ENCODE measurements at places on chromosomes 4 and X.

- no peak for DNase-seq
These were observed 1757.8 kb upstream of the TENM3 start for GRCh38 chr4:180485407-180485806.

DNA sequence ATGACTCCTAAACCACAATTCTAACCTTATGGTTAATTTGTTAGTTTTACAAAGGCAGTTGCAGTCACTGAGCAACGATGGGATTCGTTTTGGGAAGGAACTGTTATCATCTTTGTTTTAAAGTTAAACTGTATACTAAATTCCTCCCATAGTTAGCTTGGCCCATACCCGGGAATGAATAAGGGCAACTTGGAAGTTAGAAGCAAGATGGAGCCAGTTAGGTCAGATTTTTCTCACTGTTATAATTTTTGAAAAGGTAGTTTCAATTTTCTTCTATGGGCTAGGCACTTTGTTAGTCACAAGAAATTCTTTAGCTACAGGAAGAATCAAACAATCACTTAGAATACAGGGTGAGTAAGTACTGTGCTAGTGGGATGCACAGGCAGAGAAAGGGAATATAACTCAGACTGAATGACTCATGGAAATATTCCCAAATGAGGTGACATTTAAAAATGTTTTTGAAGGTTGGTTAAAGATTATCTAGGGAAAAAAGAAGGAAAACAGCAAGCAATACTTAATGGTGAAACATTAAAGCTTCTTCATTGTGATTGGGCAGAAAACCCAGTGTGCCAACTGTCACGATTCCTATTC lies 153.6 kb downstream of the MAGEB17 start:
- no peak for DNase-seq

GRCh38 chr4:55781812-55782211 lies 37.8 kb upstream of the EXOC1L start:
- no peak for DNase-seq

- DNase-seq: peak; percentile 84
These were observed 811 bp downstream of the ANKRD50 start for GRCh38 chr4:124711471-124712371.

- DNase-seq: peak; percentile 81
These were observed 69.8 kb downstream of the GAB1 start for GRCh38 chr4:143406523-143406922.

- no peak for DNase-seq
These were observed 84.1 kb downstream of the RBMX2 start for GRCh38 chrX:130485870-130486269.

DNA sequence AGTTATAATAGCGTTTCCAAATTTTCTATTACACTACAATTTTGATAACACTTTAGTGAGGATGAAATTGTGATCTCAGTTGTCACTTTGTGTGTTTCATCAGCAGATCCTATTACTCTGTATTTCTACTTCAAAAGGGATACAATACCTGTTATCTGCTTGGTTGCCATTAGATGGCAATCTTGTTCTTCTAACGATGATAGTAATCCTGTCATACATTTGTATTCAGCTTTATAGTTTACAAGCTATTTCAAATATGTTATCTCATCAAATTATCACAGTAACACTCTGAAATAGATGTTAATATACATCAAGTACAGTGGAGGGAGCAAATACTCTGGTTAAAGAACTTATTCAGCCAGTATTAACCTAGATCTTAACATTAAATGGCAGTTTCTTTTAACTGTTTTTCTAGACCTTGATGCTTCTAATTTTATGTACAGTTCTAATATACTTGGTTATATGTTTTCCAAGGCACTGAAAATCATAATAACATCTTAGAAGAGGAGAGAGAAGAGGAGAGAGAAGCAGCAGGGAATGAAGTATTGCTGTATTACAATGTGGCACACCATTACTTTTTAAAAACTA lies 292.0 kb downstream of the CCSER1 start:
- DNase-seq: peak; percentile 22

DNA sequence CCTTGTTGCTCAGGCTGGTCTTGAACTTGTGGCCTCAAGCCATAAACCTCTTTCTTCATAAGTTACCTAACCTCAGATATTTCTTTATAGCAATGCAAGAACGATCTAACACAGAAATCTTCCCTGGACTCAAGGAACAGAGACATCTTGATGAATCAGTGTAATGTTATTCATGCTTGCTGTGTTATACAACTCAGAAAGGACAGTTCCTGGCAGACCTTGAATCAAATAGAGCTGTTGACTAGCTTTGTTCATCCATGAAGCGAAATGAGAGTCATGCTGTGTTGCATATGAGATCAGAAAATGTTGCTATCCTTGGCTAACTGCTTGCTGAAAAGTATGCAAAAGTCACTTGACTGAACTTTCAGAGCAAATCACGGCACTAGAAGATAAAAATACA lies 72.6 kb upstream of the ARHGAP24 start:
- DNase-seq: no peak

GRCh38 chrX:129462707-129463106 lies 60.6 kb downstream of the SMARCA1 start:
- DNase-seq: no peak

- no peak for DNase-seq
These were observed 40.2 kb upstream of the PPP2R3B start for GRCh38 chrX:426881-427280.

DNA sequence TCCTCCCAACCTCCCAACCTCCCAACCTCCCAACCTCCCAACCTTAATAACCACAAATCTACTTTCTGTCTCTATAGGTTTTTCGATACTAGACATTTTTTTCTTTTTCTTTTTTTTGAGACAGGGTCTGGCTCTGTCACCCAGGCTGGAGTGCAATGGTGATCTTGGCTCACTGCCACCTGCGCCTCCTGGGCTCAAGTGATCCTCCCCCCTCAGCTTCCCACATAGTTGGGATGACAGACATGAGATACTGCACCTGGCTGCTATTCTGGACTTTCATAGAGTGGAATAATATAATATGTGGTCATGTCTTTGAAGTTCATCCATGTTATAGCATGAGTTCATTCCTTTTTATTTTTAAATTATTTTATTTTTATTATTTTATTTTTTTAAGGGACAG lies 39.5 kb upstream of the ZFX start:
- no peak for DNase-seq

DNA sequence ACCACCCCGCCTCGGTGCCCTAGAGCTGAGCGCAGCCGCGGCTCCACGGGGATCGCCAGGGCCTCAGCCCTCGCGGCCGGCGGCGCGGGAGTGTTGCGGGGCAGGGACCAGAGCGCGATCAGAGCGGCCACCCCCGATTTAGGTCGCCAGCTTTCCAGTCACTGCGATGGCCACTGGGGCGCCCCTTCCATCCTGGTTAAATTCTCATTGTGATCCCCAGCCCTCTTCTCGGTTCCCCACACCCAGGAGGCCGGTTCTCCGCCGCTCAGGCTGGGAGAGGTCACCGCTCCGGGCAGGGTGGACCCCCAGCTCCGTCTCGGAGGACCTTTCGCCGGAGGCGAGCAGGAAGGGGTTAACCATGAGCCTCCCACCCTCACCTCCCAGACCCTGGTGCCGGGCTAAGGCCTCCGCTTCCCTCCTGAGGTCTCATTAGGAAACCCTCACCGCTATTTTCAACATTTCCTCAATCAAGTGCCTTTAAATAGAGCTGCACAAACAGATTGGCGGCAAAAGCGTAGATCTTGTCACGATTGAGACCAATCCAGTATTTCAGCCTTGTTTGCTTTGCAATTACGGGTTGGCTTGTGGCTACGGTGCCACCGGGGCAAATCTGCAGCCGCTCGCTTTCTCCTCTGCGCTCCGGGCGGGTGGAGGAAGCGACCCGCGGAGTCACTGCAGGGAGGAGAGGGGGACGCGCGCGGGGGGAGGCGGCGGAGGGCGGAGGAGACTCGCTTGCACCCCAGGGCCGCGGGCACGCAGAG lies 8.3 kb upstream of the HAND2 start:
- no peak for DNase-seq

DNA sequence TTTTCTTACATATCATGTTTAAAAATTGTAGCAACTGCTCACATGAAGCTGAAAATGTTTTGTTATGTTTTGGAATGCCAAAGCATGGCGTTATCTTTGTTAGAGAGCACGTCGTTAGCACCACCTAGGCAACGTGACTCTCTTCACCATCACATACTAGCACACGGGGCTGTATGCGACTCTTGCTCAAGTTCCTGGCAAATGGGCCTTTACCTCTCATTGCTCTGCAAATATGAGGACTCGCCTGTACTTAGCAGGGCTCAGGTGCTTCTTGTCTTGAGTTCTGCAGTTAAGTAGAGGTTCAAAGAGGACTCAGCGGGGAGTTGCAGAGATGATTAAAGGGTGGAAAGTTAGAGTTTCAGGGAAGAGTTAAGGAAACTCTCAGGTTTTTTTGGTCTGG lies 59.4 kb downstream of the CLCN4 start:
- no peak for DNase-seq

DNA sequence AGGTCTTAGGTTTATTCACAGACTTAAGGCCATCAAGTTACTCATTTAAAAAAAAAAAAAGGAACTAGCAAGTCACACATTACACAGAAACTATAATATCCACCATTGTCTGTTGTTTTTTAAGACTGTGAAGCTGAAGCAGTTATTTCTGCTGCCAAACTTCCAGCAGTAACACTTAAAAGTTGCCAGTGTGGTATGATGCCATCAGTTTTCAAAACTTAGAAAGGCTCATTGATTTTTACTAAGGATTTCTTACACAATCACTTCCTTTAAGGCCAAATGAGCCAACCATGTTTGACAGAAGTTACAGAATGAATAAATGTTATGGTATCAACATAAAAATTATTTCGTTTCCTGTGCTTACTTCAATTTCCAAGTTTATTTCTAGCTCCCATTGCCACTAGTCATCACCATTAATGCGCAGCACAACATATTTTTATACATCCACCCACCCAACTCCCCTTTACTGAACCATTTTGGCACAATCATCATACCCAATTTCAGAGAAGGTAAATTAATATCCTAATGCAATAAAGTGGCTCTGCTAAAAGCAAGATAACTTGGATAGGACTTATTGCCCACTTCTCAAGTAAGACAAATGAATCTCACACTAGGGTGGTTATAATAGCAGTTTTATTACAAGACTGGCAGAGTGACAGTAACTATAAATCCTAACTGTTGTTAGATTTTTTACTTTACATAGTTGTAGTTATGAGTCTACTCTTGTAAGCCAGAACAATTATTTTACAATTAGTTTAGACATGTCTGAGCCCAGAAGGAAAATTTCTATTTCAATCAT lies 13.1 kb downstream of the PDGFC start:
- DNase-seq: no peak

GRCh38 chrX:134287346-134287745 lies 50.4 kb downstream of the CCDC160 start:
- no peak for DNase-seq

- DNase-seq: no peak
These were observed 43.3 kb downstream of the SPCS3 start for GRCh38 chr4:176363072-176363471.

DNA sequence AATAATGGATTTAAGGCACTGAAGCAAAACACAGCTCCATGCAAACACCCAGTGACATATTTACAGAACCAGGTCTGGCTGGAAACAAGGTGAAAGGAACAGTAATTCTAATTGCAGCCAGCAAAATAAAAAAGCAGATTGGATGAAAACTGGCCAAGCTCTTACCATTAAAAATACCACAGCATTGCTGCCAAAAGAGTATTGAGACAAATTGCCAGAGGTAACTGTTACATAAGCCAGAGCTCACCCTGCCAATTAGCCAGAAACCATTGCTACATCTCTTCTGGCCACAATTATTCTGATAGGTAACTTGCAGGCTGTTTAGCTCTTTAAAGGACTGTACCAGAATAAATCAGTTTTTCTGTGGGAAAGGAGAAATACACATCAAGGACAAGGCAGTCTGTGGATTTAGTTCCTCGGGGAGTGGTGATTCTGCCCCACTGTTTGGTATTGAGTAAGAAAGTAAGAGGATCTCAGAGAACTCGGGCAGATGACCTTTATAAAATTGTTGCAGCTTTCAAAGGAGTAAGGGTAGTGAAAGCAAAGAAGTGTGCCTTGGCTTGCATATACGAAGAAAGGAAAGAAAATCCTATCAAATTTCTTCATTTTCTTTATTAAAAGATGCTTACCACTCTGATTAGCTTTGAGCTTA lies 369.5 kb downstream of the PPP3CA start:
- no peak for DNase-seq

DNA sequence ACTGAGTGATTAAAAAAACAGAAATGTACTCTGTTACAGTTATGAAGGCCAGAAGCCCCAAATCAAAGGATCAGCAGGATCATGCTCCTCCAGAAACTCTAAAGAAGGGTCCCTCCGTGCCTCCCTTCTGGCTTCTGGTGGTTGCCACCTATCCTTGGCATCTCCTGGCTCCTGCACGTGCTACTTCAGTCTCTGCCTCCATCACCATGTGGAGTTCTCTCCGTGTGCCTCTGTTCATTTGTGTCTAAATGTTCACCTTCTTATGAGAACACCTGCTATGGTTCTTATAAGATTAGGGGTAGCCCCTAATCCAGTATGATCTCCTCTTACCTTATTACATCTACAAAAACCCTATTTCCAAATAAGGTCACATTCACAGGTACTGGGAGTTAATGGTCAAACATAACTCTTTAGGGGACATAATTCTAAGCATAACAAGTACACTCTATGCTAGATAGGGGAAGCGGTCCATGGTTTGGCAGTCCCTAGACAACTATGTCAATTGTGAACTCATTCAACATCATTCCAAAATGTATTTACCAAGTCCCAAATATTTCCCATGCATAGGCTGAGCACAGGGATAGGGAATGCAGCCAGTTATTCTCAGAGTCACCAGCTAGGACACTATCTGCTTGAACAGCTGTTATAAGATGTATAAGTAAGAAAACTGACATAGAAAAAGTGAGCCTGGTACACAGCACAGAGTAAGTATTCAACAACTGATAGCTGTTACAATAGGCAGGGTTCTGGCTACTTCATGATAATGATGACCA lies 295.5 kb upstream of the BOD1L1 start:
- DNase-seq: no peak

GRCh38 chrX:39753293-39753996 lies 344.3 kb downstream of the BCOR start:
- DNase-seq: peak; percentile 76

DNA sequence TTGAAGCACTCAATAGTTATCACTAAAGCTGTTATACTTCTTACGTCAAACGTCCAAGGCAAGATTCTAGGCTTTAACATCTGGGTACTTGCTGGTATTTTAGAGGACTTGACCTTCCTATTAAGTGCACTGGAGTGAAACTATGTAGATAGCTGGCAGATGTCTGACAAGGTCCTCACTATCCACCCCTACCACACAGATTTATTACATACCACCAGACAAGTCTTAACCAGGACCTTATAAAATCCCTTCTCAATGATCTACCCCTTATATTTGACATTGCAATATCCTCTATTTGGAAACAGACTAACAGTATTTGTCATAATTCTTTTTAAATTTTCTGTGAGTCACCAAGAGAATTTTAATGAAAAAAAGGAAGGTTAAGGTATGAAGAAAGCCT lies 78.8 kb downstream of the PDGFC start:
- DNase-seq: no peak

- DNase-seq: no peak
These were observed 6.6 kb downstream of the SCML1 start for GRCh38 chrX:17743913-17744312.
